ENCODE measurements at places on chromosomes 2 and 18.

DNA sequence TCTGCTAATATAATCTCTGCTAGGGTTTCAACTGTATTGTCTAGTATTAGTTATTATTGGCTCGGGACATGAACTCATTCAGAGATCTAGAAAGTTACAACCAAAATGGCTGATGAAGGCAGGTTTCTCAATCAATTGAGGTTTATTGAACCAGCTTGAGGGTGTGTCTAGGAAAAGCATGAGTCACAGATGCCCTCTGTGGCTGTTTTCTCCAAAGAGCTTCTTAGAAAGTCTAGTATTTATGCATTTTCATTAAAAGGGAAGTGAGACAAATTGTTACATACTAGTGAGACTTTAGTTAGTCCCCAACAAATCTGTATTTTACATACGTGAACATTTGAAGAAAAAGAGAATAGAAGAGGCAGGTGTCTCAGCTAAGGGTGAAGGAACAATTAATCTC lies 23.0 kb upstream of the RTTN start:
- no peak for DNase-seq

DNA sequence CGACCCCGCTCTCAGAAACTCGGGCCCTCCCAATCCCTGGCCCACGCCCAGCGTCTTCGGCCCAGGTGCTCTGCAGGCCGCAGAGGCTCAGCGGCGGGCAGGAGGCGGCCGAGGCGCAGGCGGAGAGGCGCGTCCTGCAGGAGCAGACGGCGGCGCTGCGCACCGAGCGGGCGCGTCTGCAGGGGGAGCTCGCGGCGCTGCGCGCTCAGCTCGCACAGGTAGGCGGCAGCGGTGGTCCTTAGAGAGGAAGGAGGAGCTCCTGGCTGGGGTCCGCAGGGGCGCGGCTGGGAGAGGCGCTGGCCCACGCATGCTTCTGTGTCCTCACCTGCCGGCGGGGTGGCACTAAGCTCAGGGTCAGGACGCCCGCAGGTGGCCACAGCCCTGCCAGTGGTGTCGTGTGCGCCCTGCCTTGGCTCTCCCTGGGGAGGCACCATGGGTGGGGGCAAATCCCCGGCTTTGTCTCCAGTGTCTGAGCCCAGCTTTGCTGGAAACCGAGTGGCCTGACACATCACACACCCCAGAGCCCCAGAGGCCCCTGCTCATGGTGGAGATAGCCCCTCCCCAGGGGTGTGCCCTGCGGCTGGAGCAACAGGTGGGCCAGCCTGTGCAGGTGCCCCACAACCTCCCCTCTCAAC lies 14.9 kb upstream of the SNED1 start:
- DNase-seq: no peak

DNA sequence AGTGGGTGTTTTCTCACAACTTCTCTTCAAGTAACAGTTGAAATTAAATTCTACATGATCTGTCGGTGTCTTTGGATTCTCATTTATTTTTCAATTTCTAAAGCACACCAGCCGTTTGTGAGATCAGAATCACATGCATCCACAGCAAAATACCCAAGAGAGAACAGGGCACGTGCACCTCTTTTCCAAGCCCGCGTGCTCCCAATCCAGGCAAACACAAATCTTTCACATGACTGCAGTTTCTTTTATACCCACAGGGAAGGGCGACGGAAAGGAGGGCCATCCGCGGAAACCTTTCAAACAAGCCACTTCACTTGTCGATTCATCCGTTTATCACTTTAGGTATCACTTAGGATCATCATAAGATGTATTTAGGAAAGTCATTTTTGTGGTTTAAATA lies 13.0 kb upstream of the DAPL1 start:
- no peak for DNase-seq

GRCh38 chr2:219469186-219469724 lies 29.4 kb upstream of the GMPPA start:
- no peak for DNase-seq

DNA sequence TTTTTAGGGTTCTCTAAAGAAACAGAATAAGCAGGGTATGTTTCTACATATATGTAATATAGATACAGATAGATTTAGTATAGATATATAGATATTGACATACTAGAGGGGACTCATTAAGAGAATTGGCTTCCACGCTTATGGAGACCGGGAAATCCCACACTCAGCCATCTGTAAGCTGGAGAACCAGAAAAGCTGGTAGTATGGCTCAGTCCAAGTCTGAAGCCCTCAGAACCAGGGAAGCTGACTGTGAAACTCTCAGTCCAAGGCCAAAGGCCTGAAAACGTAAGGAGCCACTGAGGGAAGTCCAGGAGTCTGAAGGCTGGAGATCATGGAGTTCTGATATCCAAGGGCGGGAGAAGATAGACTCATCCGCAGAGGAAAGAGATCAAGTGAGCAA lies 441.3 kb upstream of the CDH20 start:
- DNase-seq: no peak

- DNase-seq: peak; percentile 58
These were observed 48.1 kb downstream of the PKDCC start for GRCh38 chr2:42095923-42096408.

GRCh38 chr18:76588601-76589226 lies 93.7 kb upstream of the ZNF516 start:
- no peak for DNase-seq

DNA sequence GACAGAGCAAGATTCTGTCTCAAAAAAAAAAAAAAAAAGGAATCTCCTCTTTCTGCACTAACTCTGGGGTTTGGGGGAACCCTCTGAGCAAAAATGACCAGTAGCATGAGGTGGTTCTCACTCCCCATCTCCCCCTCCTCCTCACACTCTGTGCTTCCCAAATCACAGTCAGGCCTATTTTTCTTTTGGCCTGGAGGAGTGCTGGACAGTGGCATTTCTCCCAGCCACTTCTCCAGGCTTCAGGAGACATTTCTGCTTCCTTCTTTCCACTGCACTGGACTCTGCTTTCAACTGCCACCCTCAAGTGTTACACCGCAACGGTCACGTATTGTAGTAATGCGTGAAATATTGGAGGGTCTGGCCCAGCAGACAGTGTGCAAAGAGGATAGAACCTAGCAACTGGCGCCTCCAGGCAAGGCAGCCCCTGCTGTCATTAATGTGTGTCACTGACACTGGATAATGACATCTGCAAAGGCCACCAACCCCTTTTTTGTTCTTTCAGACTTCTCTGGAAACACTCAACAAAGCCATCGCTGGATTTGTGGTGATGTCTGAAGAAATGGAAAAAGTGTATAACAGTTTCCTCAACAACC lies 68.9 kb downstream of the TRABD2A start:
- no peak for DNase-seq

Data from stimulated activated CD4-positive, alpha-beta T cell treated with anti-CD3 and anti-CD28 coated beads, Interleukin-4, amount 100 ng/mL, for 48 hours (primary cell).